HS-5 (cell line): ENCODE measurements at places on chromosomes 7 and 10.

- no peak for DNase-seq
These were observed 92.1 kb downstream of the ZNF277 start for GRCh38 chr7:112298543-112299100.

DNA sequence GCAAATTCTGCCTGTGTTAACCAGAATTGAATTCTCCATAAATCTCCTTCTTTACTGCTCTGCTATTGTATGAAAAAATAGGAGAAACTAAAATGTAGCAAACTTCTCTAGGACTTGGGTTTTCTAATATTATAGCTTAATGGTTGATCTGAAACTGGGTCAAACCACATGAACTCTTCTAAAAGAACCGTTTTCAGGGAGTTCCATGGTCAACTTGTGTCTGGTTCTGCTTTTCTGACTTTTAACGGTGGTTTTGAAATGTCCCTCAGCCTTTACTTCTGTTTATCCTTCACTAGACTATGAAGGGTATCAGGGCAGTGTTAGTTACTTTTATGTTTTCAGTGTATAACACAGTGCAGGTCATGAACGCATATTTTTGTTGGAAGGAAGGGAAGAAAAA is 242.2 kb downstream of the TSPAN12 start:
- DNase-seq: no peak

DNA sequence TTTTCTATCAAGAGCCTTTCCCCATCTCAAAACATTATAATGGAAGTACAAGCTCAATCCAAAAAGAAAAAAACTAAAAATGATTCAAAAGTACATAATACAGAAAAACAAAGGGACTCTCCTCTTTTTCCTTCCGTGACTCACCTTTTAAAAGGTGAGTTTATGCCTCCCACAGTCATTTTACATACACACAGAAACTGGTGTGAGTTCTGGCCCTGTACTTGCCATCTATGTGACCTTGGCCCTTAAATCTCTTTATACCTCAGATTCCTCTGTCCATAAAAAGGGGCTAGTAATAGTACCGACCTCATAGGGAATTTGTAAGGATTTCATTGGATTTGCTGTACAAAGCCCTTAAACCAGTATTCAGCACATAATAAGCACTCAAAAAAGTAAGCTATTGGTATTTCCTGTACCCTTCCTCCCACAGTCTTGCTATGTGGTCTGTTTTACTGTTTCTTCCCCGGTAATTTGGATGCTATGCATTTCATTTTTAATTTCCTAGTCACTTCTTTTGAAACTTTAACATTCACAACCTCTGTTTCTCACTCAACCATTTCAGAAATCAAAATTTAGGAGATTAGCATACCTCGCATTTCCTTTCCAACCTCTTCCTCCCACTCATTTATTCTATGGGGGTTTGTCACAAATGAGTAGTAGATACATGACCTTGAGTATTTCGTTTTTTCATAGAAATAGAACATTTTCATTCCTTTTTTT is 39.0 kb downstream of the STK17A start:
- no peak for DNase-seq

- DNase-seq: no peak
These were observed 88.1 kb upstream of the NRP1 start for GRCh38 chr10:33422471-33423153.

- no peak for DNase-seq
These were observed 481.6 kb downstream of the SH2D4B start for GRCh38 chr10:81019029-81019890.

- DNase-seq: no peak
These were observed 27.6 kb downstream of the AMZ1 start for GRCh38 chr7:2715341-2716231.

DNA sequence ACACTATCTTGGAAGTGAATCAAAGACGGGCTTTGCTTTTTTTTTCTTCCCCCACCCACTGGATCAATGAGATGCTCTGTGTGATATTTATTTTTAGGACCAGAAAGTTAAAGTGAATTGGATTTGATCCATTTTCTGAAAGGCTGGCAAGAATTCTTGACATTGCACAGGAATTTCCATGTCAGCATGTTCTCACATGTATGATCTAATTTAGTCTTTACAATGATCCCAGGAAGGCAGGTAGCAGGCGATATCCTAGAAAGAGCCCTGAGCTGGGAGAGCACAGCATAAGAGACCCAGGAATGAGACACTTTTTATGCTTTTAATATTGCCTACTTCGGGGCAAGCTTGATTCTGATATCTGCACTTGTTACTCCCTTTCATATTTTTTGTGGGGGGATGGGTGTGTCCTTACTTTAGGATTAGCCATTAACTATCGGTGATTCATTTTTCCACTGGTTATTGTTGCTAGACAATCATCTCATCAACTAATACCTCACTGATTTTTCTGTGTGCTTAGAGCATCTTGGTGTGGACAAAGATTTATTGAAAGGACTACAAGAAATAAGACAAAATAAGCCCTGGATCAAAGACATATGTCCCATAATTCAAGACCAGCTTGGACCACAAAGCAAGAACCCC is 58.1 kb downstream of the NRP1 start:
- DNase-seq: no peak

- no peak for DNase-seq
These were observed 306.1 kb downstream of the PRPF18 start for GRCh38 chr10:13892871-13893270.

DNA sequence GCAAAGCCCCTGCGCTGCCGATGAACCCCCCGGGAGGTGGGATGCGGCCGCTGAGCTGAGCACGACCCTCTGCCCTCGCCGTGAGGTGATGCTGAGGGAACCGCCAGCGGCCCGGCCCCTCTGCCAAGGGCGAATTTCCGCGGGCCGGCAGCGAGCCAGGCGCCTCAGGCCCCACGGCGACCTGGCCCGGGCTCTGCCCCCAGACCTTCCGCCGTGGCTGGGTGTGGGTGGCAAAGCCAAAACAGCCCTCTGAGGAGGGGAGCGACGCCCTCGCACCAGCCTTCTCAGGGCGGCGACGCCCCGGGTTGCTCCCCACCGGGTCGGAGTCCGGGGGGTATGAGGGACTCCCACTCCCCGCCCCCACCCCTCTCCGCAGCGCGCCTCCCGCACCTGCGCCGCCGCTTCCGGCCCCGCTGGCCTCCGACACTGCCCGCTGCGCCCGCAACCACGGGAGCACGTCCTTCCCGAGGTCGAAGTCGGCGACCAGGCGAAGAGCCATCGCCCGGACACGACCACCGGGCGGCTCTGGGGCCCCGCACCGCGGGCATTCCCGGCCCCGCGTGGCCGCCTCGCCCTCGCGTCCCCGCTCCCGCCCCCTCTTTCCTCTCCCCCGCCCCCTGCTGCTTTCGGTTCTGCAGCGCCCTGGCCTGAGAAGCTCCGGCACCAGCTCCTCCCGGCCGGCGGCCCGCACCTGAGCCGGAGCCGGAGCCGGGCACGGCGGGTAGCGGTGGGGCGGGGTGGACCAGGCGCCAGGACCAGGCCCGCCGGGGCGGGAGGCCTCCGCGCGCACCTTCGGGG is at the start of gene GSAP:
Gene GSAP, minus strand, starts transcription at position 527 of the 798 bp plus-strand sequence. Its CDS starts 28 bp downstream, at position 499.
- no peak for DNase-seq
